Osteoblast (primary cell): ENCODE measurements at places on chromosomes 16 and 17. TPM values are rescaled to one million over a fixed set of nuclear protein-coding genes. Genes with fewer than 3 reads are reported as not detected.

NUPR1 gene
- total RNA-seq: 27.9 and 31.5 TPM in 2 replicates

ZNF205 gene
- 17.4 and 17.7 TPM in 2 replicates for total RNA-seq

ADAD2 gene
- total RNA-seq: under 0.01 TPM in 1 of 2 replicates, not detected in the other

RGS11 gene
- 0.36 and 0.59 TPM in 2 replicates for total RNA-seq

KIF18B gene
- 0.72 and 1.2 TPM in 2 replicates for total RNA-seq

KRTAP9-8 gene
- not detected in 2 replicates for total RNA-seq
